ENCODE measurements at places on chromosomes 2 and 18.

DNA sequence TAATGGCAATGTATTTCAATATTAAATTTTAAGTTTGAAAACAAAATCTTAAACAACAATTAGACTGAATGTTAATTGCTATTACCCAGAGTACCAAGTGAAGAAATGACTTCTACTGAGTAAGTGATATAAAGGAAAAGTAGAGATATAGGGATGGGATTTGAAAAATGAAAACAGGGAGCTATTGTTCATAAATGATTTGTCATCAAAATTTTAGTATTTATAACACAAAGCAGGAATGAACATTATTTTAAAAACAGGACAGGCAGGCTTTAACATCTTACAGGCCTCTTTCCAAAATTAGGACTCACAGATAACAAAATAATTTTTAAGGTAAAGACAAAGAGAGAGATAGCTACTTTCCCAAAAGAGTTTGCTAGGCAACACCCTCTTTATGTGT is 3.9 kb downstream of the EXOC6B start:
- no peak overlapping the region for H3K27ac ChIP-seq
- DNase-seq: no peak
- H3K4me3 ChIP-seq: no peak overlapping the region
- peaks cover 5% of the 10 kb centered on the region for H3K27me3 ChIP-seq
- peaks cover 7% of the 10 kb centered on the region for H3K36me3 ChIP-seq

- peaks cover 7% of the 10 kb centered on the region for H3K27me3 ChIP-seq
- H3K4me1 ChIP-seq: no peaks in the 10 kb centered on the region
- DNase-seq: no peak
- H3K4me3 ChIP-seq: no peak overlapping the region
- H3K36me3 ChIP-seq: no peaks in the 10 kb centered on the region
- H3K27ac ChIP-seq: no peak overlapping the region
Measured at GRCh38 chr2:53445383-53446070, 322.1 kb upstream of the CHAC2 start.

DNA sequence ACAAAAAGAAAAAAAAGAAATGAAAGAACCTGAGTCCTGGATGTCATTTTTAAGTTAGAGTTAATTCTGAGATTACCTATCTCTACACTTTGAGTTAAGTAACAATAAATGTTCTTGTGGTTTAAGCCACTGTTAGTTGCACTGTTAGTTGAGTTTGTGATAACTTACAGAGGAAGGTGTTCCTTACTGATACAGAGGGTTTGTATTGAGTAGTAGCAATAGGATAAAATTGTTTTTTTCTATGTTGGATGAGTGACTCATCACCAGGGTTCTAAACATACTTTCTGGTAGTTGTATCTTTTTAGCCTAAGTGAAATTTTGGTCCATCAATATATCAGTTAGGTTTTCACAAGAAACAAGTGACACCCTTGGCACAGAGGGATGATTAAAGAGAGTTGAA is 4.0 kb upstream of the LCLAT1 start:
- H3K27ac ChIP-seq: no peak overlapping the region
- DNase-seq: no peak
- peaks cover 26% of the 10 kb centered on the region for H3K4me1 ChIP-seq
- H3K27me3 ChIP-seq: no peaks in the 10 kb centered on the region
- H3K4me3 ChIP-seq: no peak overlapping the region

DNA sequence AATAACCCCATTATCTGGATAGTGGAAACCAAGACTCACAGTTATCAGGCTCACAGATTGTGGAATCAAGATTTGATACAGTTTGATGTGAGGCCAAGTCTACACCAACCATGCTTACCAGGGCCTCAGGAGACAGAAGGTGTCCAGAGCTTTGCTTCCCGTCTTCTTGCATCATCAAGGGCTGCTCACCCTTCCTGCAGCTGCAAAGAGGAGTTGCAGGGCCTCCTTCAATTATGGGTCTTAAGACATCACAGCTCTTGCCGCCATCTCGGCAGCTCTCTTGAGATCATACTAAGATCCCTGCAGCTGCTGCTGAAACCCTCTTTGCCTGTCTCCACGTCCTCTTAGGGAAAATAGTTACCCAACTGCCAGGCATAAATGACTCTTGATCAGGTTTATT is 176.0 kb downstream of the MGAT5 start:
- DNase-seq: no peak
- no peaks in the 10 kb centered on the region for H3K27me3 ChIP-seq
- H3K4me3 ChIP-seq: no peak overlapping the region
- no peak overlapping the region for H3K27ac ChIP-seq

DNA sequence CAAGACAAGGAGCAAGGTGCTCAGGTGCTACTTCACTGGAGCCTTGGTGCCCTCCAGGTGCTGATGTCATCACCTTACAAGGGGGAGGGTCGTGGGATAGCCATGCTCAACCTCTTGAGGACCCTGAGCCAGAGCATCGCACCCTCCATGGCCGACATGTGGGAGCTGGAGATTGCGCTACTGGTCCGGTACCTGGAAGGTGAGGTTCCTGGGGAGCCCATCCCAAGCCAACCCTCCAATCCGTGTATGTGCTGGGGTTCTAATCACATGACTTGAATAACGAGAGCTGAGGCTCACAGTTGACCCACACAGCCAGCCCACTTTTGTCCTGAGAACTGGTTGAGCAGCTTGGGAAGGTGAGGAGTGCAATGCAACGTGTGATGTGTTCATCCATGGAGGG is 25.9 kb downstream of the MROH2A start:
- no peak for DNase-seq
- H3K4me1 ChIP-seq: no peaks in the 10 kb centered on the region
- no peak overlapping the region for H3K4me3 ChIP-seq
- peaks cover 8% of the 10 kb centered on the region for H3K27me3 ChIP-seq

- H3K4me3 ChIP-seq: no peak overlapping the region
- H3K27me3 ChIP-seq: no peaks in the 10 kb centered on the region
- peaks cover 17% of the 10 kb centered on the region for H3K4me1 ChIP-seq
- DNase-seq: peak; percentile 19
- no peak overlapping the region for H3K27ac ChIP-seq
- H3K36me3 ChIP-seq: peaks cover 3% of the 10 kb centered on the region
Measured at GRCh38 chr2:177334940-177335543, 57.5 kb upstream of the AGPS start.

GRCh38 chr2:2564300-2565078 is 233.4 kb upstream of the MYT1L start:
- no peak overlapping the region for H3K4me3 ChIP-seq
- no peaks in the 10 kb centered on the region for H3K4me1 ChIP-seq
- H3K36me3 ChIP-seq: no peaks in the 10 kb centered on the region
- DNase-seq: no peak
- peaks cover 2% of the 10 kb centered on the region for H3K27me3 ChIP-seq
- no peak overlapping the region for H3K27ac ChIP-seq

- H3K4me1 ChIP-seq: no peaks in the 10 kb centered on the region
- no peak for DNase-seq
- no peaks in the 10 kb centered on the region for H3K27me3 ChIP-seq
- H3K36me3 ChIP-seq: no peaks in the 10 kb centered on the region
Measured at GRCh38 chr2:169221745-169222369, 140.5 kb downstream of the LRP2 start.

- no peaks in the 10 kb centered on the region for H3K4me1 ChIP-seq
- peaks cover 5% of the 10 kb centered on the region for H3K27me3 ChIP-seq
- no peak overlapping the region for H3K4me3 ChIP-seq
- no peak for DNase-seq
Measured at GRCh38 chr2:33131749-33132148, 185.0 kb downstream of the LTBP1 start.

DNA sequence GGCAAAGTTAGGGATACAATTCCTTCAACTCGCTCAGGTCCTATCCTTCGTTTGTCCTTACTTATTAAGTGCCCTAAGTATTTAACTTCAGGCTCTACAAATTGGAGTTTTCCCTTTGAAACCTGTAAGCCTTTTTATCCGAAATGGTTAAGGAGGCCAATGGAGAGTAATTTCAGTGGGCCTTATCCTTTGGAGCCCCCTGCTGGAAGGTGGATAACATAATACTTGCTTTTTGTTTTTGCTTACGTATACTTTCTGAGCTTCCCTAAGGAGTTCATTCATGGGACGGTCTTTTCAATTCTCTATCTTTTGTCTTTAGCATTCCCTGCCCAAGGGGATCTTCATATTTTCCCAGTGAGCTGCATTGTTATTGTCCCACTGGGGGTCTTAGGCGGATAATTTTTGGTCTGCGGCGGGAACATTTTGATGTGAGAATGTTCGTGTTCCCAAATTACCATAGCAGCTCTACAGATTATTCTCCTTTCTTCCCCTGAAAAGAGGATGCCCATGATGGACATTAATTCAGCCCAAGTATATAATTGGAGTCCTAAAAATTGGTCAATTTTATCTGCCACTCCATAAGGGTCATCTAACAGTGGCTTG is 34.4 kb upstream of the TRAPPC8 start:
- H3K4me1 ChIP-seq: no peaks in the 10 kb centered on the region
- H3K36me3 ChIP-seq: peaks cover 2% of the 10 kb centered on the region
- no peak for DNase-seq
- H3K4me3 ChIP-seq: no peak overlapping the region
- peaks cover 4% of the 10 kb centered on the region for H3K27me3 ChIP-seq

- no peaks in the 10 kb centered on the region for H3K27me3 ChIP-seq
- no peak for DNase-seq
- H3K27ac ChIP-seq: no peak overlapping the region
- H3K4me3 ChIP-seq: no peak overlapping the region
- peaks cover 49% of the 10 kb centered on the region for H3K36me3 ChIP-seq
Measured at GRCh38 chr2:120298173-120298835, 45.7 kb downstream of the RALB start.

- no peak for DNase-seq
- H3K4me3 ChIP-seq: no peak overlapping the region
- H3K27ac ChIP-seq: no peak overlapping the region
- H3K36me3 ChIP-seq: no peaks in the 10 kb centered on the region
Measured at GRCh38 chr18:8162802-8163201, 446.4 kb upstream of the RAB12 start.

DNA sequence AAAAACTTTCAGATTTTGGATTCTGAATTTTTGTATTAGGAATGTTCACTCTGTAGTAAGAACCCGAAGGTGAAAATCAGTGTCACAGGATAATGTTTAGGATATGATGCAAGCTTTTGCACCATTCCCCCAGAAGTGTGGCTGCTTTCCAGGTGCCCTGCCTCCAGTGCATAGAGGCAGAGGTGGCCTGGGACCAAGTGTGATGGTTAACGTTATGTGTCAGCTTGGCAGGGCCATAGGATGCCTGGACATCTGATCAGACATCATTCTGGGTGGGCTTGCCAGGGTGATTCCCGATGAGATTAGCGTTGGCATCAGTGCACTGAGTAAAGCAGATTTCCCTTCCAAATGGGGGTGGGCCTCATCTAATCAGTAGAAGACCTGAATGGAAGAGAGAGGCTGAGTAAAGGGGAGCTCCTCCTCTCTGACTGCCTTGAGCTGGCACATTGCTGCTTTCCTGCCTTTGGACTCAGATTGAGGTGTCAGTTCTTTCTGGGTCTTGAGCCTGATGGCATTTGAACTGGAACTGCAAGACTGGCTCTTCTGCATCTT is 177.4 kb upstream of the HS6ST1 start:
- DNase-seq: no peak
- H3K4me1 ChIP-seq: no peaks in the 10 kb centered on the region
- no peak overlapping the region for H3K27ac ChIP-seq
- no peak overlapping the region for H3K4me3 ChIP-seq

DNA sequence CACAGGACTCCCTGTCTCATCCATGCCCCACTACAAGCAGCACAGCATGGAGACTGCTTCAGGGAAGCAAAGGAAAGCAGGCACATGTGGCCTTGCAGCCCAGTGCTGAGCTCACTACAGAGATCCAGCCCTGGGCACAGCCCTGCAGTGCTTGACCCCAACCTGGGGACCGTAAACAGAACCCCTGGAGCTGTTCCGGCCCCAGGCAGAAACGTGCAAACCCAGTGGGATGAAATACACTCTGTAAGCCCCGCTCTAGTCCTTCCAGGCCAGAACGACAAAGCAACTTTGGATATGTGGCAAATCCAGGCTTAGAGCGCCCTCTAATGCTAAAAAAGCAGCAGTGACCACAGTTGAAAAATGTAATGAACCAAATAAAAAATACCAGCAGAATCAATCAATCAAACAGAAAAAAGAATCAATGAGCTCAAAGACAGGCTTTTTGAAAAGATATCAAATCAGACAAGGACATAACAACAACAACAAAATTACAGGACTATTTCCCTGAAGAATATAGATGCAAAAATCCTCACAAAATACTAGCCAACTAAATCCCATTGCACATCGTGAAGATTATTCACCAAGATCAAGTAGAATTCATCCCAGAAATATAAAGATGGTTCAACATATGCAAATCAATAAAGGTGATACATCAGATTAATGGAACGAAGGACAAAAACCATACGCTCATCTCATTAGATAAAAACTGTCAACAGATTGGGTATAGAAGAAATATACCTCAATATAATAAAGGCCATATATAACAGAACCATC is 45.6 kb downstream of the ZNF519 start:
- H3K36me3 ChIP-seq: no peaks in the 10 kb centered on the region
- no peak for DNase-seq
- no peaks in the 10 kb centered on the region for H3K27me3 ChIP-seq
- no peak overlapping the region for H3K4me3 ChIP-seq

- no peak overlapping the region for H3K4me3 ChIP-seq
- no peaks in the 10 kb centered on the region for H3K4me1 ChIP-seq
- no peak for DNase-seq
Measured at GRCh38 chr2:61478086-61478485, 7.2 kb upstream of the USP34 start.

DNA sequence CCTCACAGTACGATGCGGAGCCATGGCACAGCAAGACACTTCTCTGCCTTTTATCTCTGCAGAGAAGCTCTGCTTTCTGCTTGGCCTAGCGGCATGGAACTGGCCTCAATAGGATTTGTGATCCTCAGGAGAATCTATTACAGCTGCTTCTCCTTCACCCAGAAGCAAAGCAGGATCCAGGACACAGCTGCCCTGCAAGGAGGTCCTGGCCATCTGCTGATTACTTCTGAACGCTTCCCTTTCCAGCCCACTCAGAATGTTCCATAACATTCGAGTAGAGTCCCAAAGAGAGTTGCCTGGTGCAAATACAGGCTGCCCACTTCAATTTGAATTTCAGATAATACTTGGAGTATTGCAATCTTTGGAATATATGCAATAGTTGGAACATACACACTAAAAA is 29.2 kb upstream of the KCNS3 start:
- H3K27me3 ChIP-seq: peaks cover 9% of the 10 kb centered on the region
- H3K27ac ChIP-seq: no peak overlapping the region
- H3K36me3 ChIP-seq: no peaks in the 10 kb centered on the region
- no peaks in the 10 kb centered on the region for H3K4me1 ChIP-seq

GRCh38 chr18:57052173-57052572 is 94.7 kb upstream of the BOD1L2 start:
- no peak for DNase-seq
- H3K27me3 ChIP-seq: no peaks in the 10 kb centered on the region
- H3K4me1 ChIP-seq: no peaks in the 10 kb centered on the region
- H3K27ac ChIP-seq: no peak overlapping the region
- no peak overlapping the region for H3K4me3 ChIP-seq

GRCh38 chr2:47236503-47237215 is 81.6 kb upstream of the STPG4 start:
- no peak overlapping the region for H3K4me3 ChIP-seq
- no peak overlapping the region for H3K27ac ChIP-seq
- no peaks in the 10 kb centered on the region for H3K36me3 ChIP-seq
- DNase-seq: no peak
- peaks cover 4% of the 10 kb centered on the region for H3K4me1 ChIP-seq

- H3K36me3 ChIP-seq: peaks cover 6% of the 10 kb centered on the region
- peak overlapping the region; percentile 80 for H3K4me3 ChIP-seq
- H3K27me3 ChIP-seq: peaks cover 39% of the 10 kb centered on the region
- H3K27ac ChIP-seq: no peak overlapping the region
- peaks cover 16% of the 10 kb centered on the region for H3K4me1 ChIP-seq
- DNase-seq: no peak
Measured at GRCh38 chr18:76451396-76452331, 43.4 kb downstream of the ZNF516 start.

All from activated T-helper 1 cell treated with anti-CD3 and anti-CD28 coated beads, Interleukin-12 subunit alpha, Interleukin-12 subunit beta, Interleukin-2, Interleukin-4 antibody, amounts not matched to agents 30 ng/mL and 10 ng/mL and 1 ng/mL, durations not matched to agents 14 hours and 24 hours and 36 hours (primary cell).